Natural killer cell (primary cell): ENCODE measurements at places on chromosomes 3 and 15. TPM values are rescaled to one million over a fixed set of nuclear protein-coding genes. Genes with fewer than 3 reads are reported as not detected.

Gene GOLGA8B
- 183 TPM for total RNA-seq

Gene LRRC15
- not detected for total RNA-seq

Gene CD200
- total RNA-seq: not detected

Gene ALG1L2
- total RNA-seq: 1.7 TPM

Gene NDN
- 0.29 TPM for total RNA-seq

Gene CDC25A
- total RNA-seq: 0.72 TPM

Gene RTP4
- 4.2 TPM for total RNA-seq

Gene PRSS50
- total RNA-seq: not detected

Gene PIGZ
- total RNA-seq: 2.2 TPM

Gene EAF1
- 41.5 TPM for total RNA-seq

Gene SPATA12
- not detected for total RNA-seq

Gene MAP3K13
- 11.8 TPM for total RNA-seq

Gene DZIP1L
- not detected for total RNA-seq

Gene P2RY14
- total RNA-seq: 0.25 TPM

Gene PDCD7
- total RNA-seq: 33.9 TPM

Gene GATM
- 2.0 TPM for total RNA-seq

Gene SMCO1
- not detected for total RNA-seq

Gene NR2E3
- total RNA-seq: not detected

Gene RHCG
- total RNA-seq: not detected

Gene GCSAM
- total RNA-seq: 1.1 TPM

Gene NLGN1
- not detected for total RNA-seq
